ENCODE measurements at places on chromosomes 1 and 21.

DNA sequence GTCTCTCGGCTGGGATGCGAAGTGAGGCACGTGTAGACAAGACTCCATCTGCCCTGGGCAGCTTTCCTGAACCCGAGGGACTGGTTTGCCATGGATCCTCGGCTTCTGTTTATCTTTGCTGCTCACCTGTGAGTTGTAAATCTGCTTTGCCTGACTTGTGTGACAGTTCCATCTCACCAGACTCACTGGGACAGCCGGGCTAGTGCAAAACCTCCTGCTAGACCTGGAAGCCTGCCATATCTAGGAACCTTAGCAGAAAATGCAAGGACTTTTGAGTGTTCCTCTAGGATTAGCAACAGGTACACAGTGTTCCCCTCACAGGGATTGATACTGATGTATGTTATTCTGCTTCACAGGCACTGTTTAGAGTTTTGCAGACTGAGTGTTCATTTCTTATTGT is 218.6 kb downstream of the URB2 start:
- no peak for DNase-seq

DNA sequence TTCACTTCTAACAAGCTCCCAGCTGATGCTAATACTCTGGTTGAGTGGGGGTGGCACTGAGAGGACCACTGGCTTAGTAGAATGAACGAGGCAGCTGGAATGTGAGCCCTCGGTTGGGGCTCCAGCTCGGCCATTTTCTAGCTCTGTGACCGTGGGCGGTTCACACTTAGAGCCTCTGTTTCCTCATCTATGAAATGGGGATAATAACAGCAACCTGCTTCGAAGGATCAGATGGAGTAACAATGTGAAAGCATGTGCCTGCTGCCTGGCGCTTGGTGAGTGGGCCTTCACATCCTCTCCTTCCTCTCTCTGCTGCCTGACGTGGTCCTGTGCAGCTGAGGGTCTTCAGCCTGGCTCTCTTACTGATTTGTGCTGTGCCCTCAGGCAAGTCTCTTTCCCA is 20.9 kb upstream of the TTC4 start:
- DNase-seq: no peak

DNA sequence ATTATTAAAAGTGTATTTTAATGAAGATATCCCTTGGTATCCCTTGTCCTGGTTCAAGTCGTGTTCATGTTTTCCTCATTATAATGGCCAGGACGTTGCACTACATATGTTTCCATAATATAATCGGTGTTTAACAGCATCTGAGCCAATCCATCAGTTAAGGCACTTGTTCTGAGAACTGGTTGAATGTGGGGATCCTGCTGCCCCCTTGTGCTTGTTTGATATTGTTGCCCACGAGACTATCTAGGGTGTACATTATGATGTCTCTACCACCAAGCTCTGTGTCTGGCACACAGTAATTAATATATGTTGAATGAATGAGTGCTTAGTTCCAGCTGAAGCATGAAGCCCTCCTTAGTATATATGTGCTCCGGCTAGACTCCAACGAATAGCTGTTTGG is 193.0 kb downstream of the CACNA1E start:
- DNase-seq: no peak

DNA sequence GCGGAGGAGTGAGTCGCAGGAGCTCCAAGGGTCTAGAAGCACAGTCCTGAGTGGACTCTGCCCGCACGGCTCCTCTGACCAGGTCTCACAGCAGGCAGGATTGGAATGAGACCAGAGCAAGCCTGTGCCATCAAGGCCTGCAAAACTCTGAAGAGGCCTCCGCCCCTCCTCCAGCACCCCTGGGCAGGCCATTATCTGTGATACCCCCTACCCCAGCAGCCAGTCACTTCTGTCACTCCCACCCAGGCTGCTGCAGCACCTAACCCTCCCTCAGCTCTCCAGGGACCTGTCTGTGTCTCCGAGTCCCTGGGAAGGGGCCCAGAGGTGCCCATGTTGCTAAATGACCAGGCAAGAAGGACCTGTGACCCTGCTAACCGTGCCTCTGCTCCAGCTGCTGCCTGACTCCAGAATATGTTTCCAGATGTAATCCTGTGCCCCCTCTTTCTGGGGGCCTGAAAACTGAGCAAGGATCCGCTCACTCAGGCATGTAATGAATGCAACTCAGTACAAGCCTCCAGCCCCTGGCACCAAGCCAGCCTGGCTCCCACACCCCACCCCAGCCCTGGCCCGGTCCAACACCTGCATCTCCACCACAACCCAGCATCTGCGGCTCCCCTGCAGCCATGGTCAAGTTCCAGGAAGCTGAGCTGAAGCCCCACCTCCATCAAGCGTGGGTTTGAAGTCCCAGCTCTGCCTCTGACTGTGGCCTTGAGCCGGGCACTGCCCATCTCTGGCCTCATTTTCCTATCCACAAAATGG is 22.1 kb upstream of the COL16A1 start:
- DNase-seq: no peak

- DNase-seq: no peak
These were observed 5.0 kb upstream of the RNF2 start for GRCh38 chr1:185040408-185040735.

- DNase-seq: no peak
These were observed 210.7 kb upstream of the TMPRSS15 start for GRCh38 chr21:18614303-18614702.

DNA sequence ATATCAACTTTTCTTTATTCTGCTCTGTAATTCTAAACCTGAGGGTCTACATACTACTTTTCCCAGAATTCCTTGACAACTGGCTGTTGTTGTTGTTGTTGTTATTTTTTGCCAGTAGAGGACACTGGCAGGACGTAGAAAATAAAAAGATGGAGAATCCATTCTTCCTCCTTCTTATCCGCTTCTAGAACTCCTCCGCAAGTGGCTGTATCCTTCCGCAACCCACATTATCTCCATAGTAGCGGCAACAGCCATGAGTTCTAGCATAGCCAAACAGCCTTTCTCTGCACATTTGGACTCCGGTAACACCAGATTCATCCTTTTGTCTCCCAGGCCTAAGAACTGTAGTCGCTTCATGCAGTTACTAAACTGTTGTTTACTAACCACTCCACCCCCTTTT is 91.1 kb upstream of the CACHD1 start:
- DNase-seq: no peak

DNA sequence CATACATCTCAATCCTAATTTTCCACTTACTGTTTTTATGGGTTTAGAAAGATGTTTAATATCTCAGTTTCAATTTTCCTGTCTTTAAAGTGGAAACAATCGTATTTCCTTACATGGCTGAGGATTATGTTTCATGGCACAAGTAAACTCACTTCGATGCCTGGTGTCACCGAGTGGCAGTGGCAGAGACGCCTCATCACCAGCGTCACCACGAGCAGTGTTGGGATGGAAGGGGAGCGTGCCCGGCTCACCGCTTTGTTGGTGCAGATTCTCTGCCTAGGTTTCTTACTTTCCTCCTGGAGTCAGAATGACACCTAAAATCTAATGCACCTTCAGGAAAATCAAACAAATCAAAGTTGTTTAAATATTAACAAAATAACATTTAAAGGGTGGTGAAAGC is 48.2 kb upstream of the DIP2A start:
- no peak for DNase-seq

DNA sequence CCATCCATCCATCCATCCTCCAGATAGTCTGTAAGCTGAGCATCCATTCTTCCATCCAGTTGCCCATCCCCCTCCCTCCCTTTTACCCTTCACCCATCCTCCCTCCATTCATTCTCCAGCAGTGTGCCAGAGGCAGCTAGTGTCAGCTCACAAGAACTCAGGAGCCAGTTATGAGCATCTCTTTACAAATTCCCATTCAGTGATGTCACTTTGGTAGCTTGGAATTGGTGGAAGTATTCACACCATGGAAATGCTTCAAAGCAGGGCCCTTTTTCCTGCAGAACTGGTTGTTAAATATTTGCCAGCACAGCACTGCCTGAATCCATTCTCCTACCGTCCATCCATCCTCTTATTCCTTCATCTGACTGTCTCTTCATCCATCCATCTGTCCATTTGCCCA is 72.5 kb downstream of the ARHGEF10L start:
- DNase-seq: no peak

- DNase-seq: no peak
These were observed 53.8 kb downstream of the KCNK1 start for GRCh38 chr1:233667741-233668140.

DNA sequence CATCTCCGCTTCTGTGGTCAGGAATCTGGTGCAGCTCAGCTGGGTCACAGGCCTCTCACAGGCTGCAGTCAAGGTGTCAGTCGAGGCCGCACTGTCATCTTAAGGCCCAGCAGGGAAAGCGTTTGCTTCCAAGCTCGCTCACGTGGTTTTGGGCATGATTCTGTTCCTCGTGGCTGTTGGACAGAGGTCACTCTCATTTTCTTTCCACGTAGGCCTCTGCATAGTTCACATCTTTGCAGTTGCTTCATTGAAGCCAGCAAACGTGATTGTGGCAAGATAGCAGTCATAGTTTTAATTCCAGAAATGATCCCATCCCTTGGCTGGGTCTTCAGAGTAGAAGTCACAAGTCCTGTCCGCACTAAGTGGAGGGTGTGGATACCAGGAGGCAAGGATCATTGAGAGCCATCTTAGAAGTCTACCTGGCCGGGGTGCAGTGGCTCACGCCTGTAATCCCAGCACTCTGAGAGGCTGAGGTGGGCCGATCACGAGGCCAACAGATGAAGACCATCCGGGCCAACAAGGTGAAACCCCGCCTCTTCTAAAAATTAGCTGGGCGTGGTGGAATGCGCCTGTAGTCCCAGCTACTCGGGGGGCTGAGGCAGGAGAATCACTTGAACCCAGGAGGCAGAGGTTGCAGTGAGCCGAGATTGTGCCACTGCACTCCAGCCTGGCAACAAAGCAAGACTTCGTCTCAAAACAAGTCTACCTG is 24.5 kb downstream of the NECAP2 start:
- no peak for DNase-seq

DNA sequence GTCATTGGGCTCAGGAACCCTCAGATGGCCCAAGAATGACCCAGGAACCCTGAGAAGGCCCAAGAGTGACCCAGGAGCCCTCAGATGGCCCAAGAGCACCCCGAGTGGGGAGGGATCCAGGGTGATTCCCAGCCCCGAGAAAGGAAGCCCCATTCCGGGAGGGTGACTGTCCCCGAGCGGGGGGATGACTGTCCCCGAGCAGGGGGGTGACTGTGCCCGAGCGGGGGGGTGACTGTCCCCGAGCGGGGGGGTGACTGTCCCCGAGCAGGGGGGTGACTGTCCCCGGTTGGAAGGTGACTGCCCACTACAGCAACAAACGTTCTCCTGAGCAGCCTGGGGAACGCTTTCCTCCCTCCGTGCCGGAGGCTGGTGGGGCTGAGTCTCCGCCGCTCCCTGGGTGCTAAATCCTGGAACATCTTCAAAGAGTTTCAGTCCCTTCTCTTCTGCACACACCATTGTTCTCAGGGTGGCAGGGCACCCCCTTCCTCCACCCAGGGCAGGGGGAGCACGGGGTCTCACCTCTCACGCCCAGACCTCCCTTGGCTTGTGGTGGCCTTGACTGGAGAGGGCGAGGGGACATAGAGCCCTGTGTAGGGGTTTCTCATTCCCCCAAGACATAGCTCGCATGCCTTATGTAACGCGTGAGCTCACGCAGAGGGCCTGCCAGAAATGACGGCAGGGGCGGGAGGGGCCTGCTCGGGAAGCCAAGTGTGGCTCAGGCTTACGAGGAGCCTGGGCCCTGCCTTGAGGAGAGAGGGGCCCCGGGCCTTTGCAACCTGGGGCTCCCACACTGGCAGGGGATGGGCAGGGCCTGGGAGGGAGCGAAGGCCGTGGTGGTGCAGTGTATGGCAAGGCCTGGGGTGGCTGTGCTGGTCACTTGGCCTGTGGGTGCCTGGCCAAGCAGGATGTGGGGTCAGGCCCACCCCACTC is 14.3 kb upstream of the SKI start:
- DNase-seq: no peak

GRCh38 chr1:156923670-156924477 is 3.4 kb downstream of the LRRC71 start:
- no peak for DNase-seq

- no peak for DNase-seq
These were observed 53.1 kb downstream of the APP start for GRCh38 chr21:26117324-26117971.

DNA sequence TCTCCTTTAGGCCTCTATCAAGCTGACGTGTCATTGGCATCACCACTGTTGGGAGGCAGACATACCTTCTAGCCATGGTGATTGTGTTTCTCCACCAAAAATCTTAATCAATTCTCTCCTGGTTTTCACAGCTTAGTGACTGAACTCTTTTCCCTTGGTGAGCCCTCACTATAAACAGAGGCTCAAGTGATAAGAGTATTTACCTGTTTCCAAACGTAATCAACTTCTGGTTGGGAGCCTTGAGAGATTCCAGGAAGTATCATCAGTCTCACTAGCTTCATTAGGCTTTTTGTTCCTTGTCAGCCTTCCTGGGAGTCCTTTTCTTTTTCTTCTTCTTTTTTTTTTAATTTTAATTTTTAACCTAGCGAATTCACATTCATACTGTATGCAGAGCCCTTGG is 33.8 kb upstream of the KCNQ4 start:
- DNase-seq: no peak

- DNase-seq: no peak
These were observed 435.7 kb upstream of the VAMP3 start for GRCh38 chr1:7335224-7335879.

DNA sequence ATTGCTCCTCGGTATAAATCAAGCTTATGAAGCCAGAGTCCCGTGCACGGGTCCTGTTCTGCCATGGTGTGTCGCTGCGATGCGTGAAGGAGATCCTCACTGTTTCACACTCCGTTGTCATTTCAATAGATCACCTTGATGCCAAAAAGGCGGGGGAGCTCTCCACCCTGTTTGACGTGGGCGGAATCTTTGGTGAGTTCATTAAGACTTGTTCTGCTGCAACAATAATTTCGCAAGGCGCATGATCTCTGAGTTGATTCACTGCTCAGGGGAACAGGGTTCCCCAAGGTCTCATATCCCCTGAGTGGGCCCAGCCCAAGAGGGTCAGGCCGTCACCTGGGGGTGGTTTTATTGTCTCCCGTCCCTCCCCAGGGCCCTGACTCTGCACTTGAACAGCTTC is 50.0 kb downstream of the SLC37A1 start:
- no peak for DNase-seq

DNA sequence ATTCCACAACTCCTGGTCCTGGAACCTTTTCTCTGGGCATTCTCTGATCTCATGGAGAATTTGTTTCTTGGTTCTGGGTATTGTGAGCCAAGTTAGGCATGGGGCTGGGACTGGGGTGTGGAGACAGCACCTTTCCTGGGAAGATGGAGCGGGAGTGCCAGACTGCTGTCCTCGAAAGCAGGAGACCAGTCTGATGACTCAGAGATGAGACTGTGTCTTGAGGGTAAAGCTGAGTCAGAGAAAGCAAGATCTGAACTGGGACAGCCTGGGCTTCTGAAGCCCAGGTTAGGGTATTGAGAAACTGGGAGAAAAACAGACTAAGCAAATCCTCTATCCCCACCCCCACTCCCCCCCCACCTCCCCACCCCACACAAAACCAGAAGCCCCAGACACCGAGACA is 2.2 kb upstream of the KANK4 start:
- no peak for DNase-seq

DNA sequence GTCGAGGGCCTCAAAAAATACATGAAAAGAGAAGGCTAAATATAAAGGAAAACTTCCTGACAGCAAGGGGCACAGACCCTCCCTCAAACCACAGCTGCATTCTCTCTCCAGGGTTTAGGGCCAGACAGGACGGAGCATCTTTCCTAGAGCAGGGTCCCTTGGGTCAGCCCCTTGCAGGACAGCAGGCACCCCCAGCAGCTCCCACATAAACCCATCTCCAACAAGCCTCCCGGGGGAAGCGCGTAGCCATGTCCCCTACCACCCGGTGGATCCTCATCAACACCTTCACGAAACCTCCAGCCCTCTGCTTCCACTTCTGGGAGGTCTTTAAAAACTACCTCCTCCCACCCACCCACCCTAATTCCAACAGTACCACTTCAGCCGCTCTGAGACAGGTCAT is 59.5 kb downstream of the CD46 start:
- DNase-seq: no peak

GRCh38 chr1:179340918-179341317 is 24.9 kb upstream of the AXDND1 start:
- DNase-seq: no peak
